Stimulated activated CD4-positive, alpha-beta T cell treated with anti-CD3 and anti-CD28 coated beads, Interleukin-1b, Interleukin-23, amount 100 ng/mL, for 1 hour (primary cell): ENCODE measurements at places on chromosomes 3 and 15.
A peak's percentile ranks its signal among the peaks of the same experiment; 100 is the strongest.

GRCh38 chr3:99526921-99527320, 111.5 kb upstream of the COL8A1 start:
- DNase-seq: no peak

DNA sequence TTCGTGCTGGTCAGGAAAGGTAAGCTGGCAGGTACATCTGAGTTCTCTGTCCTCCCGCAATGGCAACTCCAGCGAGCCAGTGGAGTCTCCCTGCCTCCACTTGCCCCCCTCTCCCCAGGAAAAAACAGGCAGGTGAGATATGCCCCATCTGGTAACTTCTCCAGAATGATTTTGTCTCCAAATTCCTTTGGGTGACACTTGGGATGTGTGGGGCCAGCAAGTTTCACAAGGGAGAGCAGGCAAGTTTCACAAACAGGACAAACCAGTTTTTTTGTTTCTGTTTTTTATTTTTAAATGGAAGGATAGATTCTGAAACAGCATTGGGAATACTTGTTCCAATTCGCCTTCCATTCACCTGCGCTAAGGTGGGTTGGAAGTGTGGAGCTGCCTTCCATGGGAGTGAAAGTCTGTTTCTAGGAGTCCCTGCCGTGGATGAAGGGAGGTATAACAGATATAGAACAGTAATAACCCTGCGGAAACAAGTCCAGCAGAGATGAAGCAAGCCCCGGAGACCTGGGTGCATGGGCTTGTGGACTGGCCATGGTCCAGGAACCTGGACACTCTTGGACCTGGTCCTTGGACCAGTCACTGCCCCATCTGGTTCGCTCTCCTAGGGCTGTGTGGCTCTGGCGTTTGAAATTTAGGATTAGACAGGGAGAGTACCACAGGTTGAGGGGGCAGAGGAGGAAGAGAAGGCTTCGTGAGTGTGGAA, 22.9 kb upstream of the KIF23 start:
- DNase-seq: no peak

DNA sequence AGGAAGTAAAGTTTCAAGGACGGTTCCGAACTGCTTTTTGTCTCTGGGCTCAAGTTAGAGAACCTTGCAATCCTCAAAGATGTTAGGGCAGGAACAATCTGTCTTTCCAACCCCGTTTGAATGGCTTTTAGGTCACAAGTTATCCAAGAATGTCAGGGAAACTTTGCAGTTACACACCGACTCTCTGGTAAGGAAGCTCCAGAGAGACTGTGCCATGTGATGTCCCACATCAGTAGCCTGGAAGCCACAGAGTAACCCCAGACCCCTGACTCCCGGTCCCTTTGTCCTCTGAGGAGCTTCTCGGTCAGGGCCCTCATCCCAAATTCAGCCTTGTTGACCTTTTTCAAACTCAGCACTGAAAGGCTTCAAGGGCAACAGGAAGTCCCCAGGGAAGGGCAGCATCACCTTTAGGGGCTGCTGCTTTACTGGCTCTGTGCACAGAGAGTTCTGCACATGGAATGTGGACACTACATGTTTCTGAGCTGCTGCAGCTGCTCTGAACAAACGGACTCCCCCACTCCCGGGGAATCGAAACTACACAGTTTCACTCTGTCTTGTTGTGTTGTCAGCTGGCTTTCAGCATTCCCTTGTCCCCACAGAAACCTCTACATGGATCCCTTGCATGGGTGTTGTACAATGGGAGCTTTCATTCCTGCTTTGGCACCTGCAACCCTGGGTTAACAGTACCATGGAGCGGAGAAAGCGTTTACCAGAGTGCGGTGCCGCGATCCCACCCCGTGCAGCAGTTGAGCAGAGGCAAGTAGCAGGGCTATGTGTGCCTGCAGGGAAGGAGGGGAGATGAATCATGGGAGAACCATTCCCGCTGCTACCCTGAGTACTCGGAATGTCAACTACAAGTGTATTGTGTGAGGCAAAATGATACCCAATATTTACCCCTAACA, 408.2 kb upstream of the THBS1 start:
- no peak for DNase-seq

GRCh38 chr3:15427182-15427880, at the start of the genes EAF1 and METTL6:
Gene EAF1, plus strand, starts transcription at chr3:15427598. Its CDS starts 182 bp downstream, at chr3:15427780.
Gene METTL6, minus strand, starts transcription at chr3:15427544. Its CDS starts 1,033 bp downstream, at chr3:15426511.
- DNase-seq: peak; percentile 38

DNA sequence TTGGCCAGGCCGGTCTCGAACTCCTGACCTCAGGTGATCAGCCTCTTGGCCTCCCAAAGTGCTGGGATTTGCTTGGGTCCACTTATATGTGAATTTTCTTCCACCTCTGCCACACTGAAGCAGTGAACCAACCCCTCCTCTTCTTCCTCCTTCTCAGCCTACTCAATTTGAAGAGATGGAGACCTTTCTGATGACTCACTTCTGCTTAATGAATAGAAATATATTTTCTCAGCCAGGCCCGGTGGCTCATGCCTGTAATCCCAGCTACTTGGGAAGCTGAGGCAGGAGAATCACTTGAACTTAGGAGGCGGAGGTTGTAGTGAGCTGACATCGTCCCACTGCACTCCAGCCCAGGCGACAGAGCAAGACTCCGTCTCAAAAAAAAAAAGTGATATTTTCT, 46.8 kb upstream of the GATM start:
- no peak for DNase-seq
